ENCODE measurements at places on chromosomes 13 and 19. TPM values are rescaled to one million over a fixed set of nuclear protein-coding genes. Genes with fewer than 3 reads are reported as not detected.

- DNase-seq, result no peak
Observed at GRCh38 chr13:53144826-53145225, 116.2 kb downstream of the OLFM4 start.

NKG7 gene
- total RNA-seq, result 3.8 TPM

- DNase-seq, result no peak
Observed at GRCh38 chr13:83895994-83896580, 13.8 kb upstream of the SLITRK1 start.

- no peak for DNase-seq
Observed at GRCh38 chr19:5308451-5309437, 31.9 kb downstream of the PTPRS start.

Measured in naive thymus-derived CD8-positive, alpha-beta T cell (primary cell).